Choroid plexus epithelial cell (primary cell): ENCODE measurements at places on chromosomes 6 and 20.
A peak's percentile ranks its signal among the peaks of the same experiment; 100 is the strongest.

GRCh38 chr6:131368198-131368911 lies 204.7 kb upstream of the ARG1 start:
- DNase-seq, result peak; percentile 29

DNA sequence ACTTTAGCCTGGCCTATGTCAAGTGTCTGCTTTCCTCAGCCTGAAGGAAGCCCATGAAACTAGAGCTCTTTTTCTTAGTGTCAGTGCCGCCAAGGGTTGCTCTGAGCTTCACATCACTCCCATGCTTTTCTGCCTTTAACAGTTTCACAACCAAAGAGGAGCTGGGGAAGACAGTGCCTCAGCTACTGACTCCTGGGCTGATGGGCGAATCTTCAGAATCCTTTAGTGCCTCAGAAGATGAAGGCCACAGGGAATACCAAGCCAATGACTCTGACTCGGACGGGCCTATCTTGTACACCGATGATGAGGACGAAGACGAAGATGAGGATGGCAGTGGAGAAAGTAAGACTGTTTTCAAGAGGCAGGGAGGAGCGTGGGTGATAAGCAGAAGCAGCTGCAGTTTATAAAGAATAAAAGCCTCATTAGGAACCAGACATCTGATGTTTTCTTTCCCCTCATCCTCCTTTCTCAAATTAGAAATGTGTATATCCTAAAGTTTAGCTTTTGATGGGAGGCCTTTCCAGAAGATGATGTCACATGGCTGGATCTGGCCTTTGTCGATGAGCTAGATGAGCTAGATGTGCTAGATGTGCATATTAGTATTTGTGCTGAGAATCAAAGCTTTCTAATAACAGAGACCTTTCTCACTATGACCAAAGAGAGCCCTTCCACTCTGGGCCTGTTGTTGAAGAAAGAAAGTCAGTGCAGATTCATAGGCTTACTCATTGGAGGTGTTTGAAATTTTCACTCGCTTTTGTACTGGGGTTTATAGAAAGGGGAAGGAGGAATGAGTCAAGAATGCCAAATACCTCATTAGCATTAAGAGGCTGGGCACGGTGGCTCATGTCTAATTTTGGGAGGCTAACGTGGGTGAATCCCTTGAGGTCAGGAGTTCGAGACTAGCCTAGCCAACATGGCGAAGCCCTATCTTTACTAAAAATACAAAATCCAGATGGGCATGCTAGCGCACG lies 70.7 kb upstream of the LTV1 start:
- DNase-seq, result no peak

- DNase-seq, result no peak
These were observed 10.9 kb upstream of the KLHL32 start for GRCh38 chr6:96913621-96914020.

DNA sequence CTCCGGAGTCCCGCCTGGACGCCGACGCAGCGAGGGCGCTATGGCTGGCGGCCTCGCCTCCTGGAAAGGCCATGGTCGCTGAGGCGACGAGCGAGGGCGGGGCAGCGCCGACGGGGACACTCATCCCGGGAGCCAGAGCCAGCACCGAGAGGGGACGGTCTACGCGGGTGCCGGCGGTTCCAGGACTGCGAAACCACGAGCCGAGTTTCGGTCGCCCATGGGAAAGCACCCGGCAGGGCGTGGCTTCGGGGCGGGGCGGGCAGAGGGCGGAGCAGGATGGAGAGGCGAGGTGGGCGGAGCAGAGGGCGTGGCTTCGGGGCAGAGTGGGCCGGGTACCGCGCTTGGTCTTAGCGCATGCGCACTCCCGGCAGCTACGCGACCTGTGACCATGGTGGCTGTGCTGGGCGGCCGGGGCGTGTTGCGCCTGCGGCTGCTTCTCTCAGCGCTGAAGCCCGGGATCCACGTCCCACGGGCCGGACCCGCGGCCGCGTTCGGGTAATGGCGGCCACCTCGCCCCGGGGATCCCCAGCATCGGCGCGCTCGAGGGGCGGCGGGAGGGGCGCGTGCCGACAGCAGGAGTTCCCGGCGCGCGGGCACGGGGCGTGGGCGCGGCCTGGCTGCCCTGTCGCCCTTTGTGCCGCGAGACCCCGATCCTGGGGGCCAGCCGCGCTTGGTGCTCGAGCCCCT lies at the start of gene BPHL:
BPHL (plus strand) TSS at position 359 of the 687 bp plus-strand sequence; CDS start at position 389, 30 bp downstream.
- peak; percentile 95 for DNase-seq

DNA sequence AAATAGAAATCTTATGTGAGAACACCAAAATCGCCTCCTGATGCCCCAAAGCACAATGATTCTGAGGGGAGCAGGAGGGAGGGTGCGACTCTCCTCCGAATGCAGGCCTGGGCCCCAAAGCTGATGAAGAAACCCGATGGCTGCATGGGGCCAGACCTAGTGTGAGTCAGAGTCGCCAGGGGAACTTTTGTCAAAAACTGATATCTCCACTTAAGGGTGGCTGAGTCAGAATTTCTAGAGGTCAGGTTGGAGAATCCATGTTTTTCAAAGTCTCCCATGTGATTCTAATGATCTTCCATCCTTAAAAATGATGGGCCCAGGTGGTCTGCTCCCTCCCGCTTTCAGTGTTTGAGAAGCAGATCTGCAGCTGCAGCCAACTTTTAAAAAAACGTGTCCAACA lies 172.8 kb downstream of the BACH2 start:
- no peak for DNase-seq
